ENCODE measurements at places on chromosomes 16 and 17.

- DNase-seq: peak; percentile 77
These were observed at the start of gene SPN for GRCh38 chr16:29663016-29663806. Gene SPN (plus strand): TSS chr16:29663247. CDS start chr16:29663729, 482 bp downstream.

GRCh38 chr16:81532491-81533174, 88.0 kb downstream of the CMIP start:
- DNase-seq: no peak

DNA sequence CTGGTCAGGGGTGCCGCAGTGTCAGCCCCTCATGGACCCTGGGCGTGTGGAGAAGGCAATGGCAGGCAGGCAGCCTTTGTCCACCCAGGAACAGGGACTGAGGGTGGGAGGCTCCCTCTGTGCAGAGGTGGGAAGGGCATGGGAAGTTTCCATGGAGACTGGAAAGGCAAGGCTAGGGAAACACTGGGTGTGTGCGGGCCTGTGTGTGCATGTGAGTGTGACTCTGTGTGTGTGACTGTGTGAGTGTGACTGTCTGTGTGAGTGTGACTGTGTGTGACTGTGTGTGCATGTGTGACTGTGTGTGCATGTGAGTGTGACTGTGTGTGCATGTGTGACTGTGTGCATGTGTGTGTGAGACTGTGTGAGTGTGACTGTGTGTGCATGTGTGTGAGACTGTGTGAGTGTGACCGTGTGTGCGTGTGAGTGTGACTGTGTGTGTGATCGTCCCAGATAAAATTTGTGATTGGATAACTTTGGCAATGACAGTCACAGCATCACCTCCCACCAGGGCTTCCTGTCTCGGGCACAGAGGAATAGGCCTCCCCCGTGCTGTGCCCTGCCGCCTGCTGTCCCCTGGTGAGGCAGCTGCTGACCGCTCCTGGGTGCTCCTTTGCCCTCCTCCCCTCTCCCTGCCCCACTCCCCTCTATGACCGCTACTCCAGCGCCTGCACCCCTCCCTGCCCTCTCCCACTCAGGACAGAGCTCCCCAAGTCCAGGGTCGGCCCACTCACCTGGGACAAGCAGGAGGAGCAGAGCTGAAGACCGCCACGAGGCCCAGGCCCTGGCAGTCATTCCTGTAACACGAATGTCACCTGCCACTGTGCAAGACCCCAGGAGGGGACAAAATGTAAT, 698 bp downstream of the CD300C start:
- DNase-seq: no peak

- no peak for DNase-seq
These were observed 19.8 kb downstream of the NUBP1 start for GRCh38 chr16:10763456-10763855.

DNA sequence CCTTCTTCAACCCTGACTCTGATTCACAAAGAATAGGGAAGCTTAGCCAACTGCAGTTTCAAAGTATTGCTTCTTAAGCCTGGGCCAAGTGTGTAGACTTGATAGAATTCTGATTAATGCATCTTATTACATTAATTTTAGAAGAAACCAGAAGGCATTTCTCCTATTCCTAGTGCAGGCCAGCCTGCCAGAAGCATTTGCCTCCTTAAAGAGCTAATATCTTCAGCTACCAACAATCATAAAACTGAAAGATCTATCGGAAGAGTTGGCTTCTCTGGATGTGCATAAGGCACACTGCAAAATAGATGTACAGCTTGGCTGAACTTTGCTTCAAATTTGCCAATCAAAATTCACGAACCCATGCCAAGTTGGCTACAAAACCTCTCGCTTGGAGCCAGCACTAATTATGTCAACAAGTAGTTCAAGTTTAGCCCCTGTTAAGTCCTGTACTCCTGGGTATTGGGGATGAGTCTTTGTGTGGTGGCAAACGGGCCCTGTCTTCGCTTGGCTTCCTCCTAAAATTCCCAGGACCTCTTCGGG, 717.8 kb downstream of the WWOX start:
- DNase-seq: no peak

GRCh38 chr16:68921637-68922036, 78.3 kb downstream of the TANGO6 start:
- DNase-seq: no peak

- no peak for DNase-seq
These were observed at the start of gene STX1B for GRCh38 chr16:31010585-31011325. Gene STX1B (minus strand): TSS chr16:31010638. CDS start chr16:31010396, 242 bp downstream.

- DNase-seq: no peak
These were observed 33.3 kb downstream of the PKD1L3 start for GRCh38 chr16:71966932-71967331.

DNA sequence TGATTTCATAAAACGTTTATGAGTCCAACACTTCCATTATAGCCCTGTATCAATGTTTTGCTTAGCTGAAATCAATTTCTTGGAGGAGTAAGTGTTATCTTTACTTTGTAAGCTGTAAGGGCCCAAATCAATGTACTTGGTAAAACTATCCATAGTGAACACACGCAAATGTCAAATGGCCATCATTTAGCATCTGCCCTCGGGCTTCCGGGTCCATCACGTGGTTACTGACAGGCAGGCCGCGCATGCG, 687 bp upstream of the NARF start:
- no peak for DNase-seq

DNA sequence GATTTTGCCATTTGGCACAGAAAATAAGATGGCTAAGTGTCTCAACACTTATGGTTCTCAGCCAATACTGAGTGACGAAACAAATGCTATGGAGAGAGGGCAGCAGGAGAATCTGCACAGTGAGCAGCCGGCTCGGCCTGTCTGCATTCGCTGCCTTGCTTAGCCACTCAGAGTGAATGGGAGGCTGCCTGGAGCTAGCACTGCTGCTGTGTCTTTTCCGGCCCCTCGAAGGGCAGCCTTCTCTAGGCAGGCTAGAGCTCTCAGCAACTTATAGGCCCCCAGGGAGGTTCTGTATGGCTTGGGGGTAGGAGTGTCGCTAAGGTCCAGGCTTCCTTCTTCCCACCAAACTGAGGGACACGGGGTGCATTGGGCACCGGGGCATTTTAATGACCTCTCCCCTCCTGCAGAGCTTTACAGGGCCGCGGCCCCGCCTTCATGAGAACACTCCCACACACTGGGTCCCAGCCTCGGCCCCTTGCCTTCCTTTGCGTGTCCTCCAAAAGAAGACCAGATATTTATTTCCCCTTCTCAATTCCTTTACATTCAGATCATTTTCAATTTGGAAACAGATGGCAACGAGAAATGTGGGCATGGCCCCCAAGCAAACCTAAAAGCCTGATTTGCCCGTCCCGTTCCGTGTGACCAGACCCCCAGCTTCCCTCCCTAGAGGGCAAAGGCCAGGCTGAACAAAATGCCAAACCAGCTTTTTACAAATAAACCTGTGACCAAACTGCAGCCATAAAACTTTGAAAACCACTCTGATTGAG, 670.9 kb downstream of the TOX3 start:
- DNase-seq: no peak

DNA sequence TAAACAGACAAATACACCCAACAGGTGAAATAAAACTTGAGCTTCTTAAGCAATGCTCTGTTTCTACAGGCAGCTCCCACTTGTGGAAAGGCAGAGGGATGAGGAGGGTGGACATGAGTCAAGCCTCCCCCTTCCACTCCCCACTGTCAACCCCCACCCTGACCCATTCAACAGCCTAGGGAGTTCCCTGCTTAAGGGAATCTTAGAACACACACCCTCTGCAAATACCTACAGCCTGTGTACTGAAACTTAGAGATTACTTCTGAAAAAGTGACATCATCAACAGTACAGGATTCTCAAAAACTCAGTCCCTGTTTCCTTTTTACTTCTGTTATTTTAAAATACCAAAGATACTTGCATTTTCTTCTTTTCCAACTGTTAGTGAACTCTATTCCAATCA, 345.4 kb downstream of the SOX9 start:
- no peak for DNase-seq

GRCh38 chr17:58277802-58278595, 2.7 kb downstream of the MPO start:
- DNase-seq: no peak

DNA sequence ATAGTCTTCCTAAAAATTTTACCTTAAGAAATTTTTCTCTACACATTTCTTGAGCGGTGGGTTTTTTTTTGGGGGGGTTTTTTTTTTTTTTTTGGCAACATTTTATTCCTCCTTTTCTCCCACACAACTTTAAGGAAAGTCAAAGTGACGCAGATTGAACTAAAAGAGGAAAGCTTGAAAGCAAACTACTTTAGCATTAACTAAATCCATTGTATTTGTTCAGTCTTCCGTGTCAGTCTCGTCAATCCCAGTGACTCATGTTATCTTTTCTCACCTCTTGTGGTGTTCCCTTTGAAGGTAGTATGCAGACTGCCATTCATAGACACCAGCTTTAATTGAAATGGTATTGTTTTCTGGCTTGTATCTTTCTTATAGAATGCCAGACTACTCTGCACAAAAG, 39.3 kb downstream of the TADA2A start:
- DNase-seq: no peak

DNA sequence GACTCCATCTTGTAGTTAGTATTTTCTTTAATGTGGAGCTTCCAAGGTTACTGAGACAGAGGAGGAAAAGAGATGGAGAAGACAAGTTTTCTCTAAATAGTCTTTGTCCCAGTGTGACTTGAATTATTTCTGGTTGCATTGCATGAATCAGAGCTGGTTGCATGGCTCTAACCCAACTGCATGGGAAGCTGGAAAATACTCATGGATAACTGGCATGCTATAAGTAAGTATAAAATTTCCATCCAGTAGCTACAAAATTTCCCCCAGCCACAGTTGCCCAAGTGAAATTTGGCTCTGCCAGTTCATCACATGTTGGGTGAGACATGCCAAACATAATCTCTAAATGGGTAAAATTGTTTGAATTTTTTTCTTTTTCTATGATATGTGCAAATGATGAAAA, 1161.5 kb downstream of the CDH11 start:
- no peak for DNase-seq

DNA sequence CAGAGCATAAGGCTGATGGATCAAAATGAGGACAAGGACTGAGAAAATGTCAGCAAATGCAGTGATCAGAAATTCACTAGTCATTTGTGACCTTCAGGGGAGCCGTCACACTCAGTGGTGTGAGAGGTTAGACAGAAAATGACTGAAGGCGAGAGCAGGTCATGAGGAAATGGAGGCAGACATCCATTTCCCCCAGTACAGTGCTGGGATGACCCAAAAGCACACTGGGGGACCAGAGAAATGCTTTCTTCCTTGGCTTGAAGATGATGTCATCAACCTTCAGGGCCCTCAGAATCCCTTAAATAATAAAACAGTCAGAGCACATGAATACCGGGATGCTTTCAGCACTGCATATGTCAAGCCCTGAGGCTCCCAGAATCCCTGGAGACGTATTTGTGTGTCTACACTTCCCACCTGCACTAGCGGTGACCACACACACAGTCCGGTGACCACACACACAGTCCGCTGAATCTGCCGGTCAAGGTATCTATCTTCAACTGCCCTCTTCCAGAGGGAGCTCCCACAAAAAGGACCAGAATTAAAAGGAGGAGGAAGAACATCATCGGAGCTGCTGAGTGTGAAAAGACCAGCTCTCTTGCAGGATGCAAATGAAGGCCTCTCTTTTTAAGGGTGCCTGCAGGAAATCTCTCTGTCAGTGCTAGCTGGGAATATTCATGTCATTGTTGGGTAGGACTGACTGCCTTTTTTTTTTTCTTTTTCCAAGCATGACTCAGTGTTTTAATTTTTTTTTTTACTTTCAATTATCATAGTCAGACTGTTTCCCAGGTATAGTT, 8.2 kb downstream of the UBE2O start:
- DNase-seq: peak; percentile 56

DNA sequence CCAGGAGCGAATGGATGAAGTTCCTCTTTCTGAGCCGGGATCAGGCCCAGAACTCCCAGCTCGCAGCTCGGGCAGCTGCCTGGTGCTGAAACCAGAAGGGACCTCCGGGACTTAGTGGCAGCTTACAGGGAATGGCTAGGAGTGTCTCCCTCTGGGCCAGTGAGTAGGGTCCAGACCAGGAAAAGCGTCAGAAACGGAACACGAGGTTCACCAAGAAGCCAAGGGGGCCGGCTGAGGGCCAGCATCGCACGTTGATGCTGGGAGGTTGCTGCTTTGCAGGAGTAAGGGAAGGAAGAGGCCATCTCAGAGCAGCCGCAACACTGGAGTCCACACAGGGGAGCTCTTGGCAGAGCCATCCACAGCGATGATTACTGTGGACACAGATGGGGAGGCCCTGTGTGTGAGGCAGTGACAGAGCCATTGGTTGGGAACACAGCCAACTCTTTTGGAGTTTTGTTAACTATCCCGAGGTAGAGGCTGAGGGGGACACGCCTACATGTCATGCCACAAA, 74.0 kb upstream of the CREBBP start:
- no peak for DNase-seq

GRCh38 chr17:73865831-73866230, 221.6 kb upstream of the SDK2 start:
- no peak for DNase-seq

- no peak for DNase-seq
These were observed 189.9 kb downstream of the FTO start for GRCh38 chr16:53893731-53894435.

- DNase-seq: no peak
These were observed 340.4 kb upstream of the ASIC2 start for GRCh38 chr17:33633446-33633845.

- no peak for DNase-seq
These were observed 108.8 kb downstream of the WSCD1 start for GRCh38 chr17:6179017-6179416.

- no peak for DNase-seq
These were observed 20.0 kb downstream of the ARHGAP23 start for GRCh38 chr17:38448208-38448771.

DNA sequence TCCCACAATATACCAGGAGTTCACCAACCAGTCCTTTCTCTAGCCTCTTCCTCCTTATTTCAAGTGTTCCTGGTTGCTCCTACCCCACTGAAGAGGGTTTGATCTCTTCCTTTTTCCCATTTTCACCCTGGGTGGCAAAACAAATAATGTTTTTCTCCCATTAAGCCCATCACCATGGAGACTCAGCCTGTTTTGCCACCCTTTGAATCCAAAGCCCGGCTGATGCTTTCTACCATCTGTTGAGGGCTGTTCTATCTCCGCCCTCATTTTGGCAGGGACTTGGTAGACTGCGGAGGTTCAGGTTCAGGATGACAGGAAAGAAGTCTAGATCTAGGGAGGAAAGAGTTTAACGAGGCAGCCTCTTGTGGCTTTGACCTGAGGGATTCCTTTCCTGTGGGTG, 2.6 kb downstream of the DNAH2 start:
- DNase-seq: no peak

GRCh38 chr17:10089196-10089804, 109.1 kb downstream of the GAS7 start:
- no peak for DNase-seq

GRCh38 chr17:3510090-3510489, 34.3 kb downstream of the ASPA start:
- DNase-seq: no peak

- peak; percentile 84 for DNase-seq
These were observed 471.6 kb downstream of the SOX9 start for GRCh38 chr17:72592242-72592966.

Data from activated CD4-positive, alpha-beta T cell treated with anti-CD3 and anti-CD28 coated beads, Interleukin-2, Interleukin-6, amounts not matched to agents 100 ng/mL and 50 ng/mL, durations not matched to agents 16 hours and 8 hours (primary cell).